ENCODE measurements at places on chromosomes 1 and 21. TPM values are rescaled to one million over a fixed set of nuclear protein-coding genes. Genes with fewer than 3 reads are reported as not detected.

The SPRR2B gene
- not detected for total RNA-seq

The IL22RA1 gene
- total RNA-seq, result 0.20 TPM

The KRTAP21-2 gene
- not detected for total RNA-seq

The ZMPSTE24 gene
- 36.6 TPM for total RNA-seq

The OR2T33 gene
- not detected for total RNA-seq

The CCDC181 gene
- not detected for total RNA-seq

The LRP8 gene
- 6.2 TPM for total RNA-seq

The TDRD5 gene
- not detected for total RNA-seq

The PRXL2B gene
- 20.9 TPM for total RNA-seq

The FALEC gene
- total RNA-seq, result not detected

The FMO4 gene
- 8.2 TPM for total RNA-seq

All from cardiac ventricle fibroblast (primary cell).